ENCODE measurements at places on chromosomes 2 and 18.

DNA sequence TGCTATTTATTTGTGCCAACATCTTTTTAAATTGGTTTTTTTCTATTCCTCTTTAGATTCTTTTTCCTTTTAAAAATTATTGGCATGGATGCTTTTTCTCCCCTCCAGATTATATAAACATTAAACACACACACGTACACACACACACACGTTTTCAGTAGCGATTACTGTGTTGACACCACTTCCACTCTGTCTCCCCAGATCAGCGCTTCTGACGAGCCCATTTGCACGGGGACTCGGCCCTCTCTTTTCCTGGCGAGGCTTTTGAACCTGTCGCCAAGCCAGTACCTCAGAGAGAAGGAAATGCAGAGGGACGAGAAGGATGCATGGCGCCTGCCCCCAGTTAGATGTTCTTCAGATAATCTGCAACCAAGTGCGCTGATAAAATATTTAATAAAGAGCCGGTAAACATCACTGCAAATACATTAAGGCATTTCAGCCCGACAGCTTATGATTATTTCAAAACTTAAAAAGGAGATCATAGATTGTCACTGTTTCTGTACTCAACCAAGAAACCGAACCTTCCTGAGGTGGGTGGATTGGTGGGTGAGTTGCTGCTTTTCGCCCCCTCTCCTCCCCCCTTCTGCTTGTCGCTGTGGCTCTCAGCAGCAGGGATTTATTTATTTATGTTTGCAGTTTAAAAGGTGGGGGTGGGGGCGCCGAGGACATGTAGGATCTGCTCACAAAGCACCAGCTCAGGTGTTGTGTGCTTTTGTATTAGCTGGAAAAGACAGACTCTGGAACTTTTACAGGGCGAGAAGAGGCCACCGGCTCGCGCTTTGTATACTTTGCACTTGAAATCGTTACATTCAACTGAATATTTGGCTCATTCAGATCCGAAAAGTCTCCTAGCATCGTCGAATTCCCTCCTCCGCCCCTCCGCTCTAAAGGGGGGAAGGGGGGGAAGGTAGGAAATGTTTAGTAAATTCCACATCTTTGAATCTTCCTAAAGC lies 787 bp upstream of the TBR1 start:
- no peak for DNase-seq

DNA sequence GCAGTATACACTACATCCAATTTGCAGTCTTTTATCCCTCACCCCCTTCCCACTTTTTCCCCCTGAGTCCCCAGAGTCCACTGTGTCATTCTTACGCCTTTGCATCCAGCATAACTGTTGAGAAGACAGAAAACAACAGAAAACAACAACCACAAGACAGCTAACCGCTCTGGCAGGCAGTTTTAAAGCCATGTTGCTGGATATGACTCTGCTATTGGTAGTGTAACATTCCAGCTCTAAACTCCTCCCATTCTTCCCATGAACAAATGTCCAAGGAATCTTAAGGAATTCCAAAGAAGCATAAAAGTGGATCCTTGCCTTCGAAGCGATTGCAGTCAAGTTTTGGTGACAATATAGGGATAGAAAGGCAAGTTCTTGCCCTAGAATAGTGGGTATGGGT lies 599.1 kb downstream of the NYAP2 start:
- DNase-seq, result no peak

GRCh38 chr18:6015364-6015763 lies 120.0 kb upstream of the TMEM200C start:
- no peak for DNase-seq

DNA sequence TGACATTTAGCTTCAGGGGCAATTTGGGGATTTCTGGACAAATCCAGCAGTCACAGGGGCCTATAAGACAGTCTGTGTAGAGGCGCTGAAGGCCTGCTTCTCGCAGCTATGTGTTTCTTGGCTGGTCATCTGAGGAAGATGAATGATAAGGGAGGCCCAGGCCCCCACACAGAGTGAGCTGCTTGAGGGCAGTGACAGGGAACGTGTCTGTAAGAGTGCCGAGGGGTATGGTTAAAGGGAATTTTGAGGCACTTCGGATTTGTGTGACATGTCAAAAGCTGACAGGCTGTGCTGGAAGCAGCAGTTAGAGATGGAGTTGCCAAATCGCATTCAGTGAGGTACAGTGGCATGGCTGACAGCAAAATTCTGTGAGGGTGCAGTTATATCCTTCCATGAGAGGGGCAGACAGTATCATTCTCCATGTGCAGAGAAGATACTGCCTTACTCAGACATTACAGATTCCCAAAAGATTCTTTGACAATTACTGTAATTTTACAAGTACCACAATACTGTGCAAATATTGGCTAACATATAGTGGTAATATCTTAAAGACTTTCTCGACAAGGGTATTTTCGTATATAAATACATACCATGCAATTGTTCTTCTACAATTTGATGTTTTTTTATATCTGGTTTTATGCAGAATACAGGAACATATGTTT lies 74.0 kb downstream of the CERS6 start:
- no peak for DNase-seq

DNA sequence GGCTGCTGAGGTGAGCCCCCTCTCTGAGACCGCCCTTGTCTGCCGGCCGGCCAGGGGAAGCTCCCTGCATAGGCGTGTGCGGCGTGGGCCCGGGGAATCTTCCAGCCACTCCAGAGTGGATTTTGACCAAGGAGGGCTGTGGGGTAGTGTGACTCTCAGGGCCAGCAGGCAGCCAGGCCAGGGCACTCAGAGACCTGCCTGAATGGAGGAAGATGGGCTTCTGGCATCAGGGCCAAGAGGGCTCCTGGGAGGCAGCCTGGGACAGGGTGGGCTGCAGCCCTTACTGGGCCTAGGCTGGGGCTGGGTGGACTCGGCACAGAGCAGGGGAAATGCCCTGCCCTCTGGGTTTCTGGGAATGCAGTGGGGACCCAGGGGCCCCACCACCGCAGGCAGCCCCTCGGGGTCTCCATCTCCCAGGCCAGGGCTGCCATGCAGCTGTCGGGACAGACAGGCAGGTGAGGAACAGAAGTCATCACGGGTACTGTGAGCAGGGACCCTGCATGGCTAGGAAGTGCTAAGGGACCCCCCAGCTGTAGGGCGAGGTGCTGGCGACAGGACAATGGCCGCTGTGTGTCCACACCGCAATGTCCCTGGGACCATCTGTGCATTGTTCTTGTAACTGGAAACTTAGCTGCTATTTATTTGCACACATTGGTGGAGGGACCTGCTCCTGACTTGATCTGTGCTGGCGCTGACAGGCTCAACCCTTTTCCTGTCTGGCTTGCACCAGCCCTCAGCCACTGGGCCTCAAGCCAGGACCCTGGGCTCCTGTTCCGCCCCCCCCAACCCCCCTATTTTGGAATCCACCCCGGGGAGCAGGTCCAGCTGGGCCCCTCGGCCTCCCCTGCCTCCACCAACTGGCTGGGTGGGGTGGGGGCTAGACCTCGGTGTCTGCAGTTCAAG lies 4.1 kb downstream of the PDCD1 start:
- DNase-seq, result no peak

- DNase-seq, result no peak
These were observed 394.4 kb downstream of the SPAG16 start for GRCh38 chr2:213678437-213679218.

GRCh38 chr2:98730053-98730706 lies 752 bp downstream of the MGAT4A start:
- peak; percentile 4 for DNase-seq

DNA sequence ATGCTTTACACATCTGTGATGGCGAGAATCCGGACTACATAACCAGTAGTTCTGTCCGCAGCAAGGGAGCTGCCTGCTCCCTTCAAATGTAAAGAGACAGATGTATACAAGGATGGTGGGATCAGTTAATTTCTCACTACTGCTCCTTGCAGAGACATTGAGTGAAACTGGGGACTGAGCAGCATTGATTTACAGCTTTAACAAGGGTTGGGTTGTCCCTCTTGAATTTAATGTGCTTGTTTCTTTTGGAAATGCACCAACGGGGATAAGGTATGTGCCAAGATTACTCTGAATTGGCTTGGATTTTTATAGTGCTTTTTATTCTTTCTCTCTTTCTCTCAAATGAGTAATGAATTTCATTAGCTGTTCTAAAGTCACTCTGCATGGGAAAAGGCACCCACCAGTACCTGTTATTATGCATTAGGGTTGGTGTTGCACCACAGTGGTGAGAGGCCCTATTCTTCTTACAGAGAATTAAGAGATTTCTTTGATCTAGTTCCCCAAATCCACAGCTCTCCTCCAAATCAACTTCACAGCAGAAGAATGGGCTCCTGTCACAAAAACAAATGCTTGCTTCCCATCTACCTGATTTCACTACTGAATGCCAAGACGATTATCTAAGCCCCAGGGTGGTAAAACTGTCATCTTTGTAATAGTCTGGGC lies 107.6 kb downstream of the DOCK10 start:
- DNase-seq, result no peak

GRCh38 chr2:112683550-112684414 lies 37.0 kb upstream of the NT5DC4 start:
- no peak for DNase-seq

GRCh38 chr2:219521066-219521880 lies 7.0 kb downstream of the ASIC4 start:
- DNase-seq, result no peak

- DNase-seq, result no peak
These were observed 14.4 kb downstream of the INHBB start for GRCh38 chr2:120360307-120360855.

- DNase-seq, result no peak
These were observed 83.3 kb downstream of the PIEZO2 start for GRCh38 chr18:11066038-11066437.

DNA sequence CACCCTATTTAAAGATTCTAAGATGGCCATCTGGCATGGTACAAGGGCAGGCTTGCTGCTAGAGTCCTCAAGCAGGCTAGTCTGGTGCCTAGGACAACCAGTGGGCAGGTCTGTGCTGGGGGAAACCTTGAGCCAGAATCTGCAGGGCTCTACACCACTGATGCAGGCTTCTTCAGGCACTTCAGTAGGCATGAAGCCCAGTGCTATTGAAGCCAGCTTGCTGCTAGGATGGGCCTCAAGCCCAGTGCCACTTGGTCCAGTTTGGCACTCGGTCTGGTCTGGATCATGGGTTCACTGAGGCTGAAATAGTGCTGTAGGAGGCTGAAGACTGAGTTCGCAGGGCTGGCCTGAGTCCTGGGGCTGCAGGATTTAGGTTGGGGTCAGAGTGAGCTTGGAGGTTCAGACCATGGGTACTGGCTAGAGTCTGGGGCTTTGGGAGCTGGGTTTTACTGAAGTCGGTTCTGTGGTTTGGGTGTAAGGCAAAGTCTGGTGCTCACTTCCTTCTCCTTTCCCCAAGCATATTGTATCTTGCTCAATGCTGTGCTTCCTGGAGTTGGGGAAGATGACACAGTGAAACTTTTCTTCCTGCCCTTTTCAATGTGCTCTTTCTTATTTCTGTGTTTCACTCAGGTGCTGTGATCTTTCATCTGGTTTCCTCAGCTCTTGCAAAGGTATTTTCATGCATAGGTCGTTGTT lies 41.2 kb downstream of the SP100 start:
- no peak for DNase-seq

DNA sequence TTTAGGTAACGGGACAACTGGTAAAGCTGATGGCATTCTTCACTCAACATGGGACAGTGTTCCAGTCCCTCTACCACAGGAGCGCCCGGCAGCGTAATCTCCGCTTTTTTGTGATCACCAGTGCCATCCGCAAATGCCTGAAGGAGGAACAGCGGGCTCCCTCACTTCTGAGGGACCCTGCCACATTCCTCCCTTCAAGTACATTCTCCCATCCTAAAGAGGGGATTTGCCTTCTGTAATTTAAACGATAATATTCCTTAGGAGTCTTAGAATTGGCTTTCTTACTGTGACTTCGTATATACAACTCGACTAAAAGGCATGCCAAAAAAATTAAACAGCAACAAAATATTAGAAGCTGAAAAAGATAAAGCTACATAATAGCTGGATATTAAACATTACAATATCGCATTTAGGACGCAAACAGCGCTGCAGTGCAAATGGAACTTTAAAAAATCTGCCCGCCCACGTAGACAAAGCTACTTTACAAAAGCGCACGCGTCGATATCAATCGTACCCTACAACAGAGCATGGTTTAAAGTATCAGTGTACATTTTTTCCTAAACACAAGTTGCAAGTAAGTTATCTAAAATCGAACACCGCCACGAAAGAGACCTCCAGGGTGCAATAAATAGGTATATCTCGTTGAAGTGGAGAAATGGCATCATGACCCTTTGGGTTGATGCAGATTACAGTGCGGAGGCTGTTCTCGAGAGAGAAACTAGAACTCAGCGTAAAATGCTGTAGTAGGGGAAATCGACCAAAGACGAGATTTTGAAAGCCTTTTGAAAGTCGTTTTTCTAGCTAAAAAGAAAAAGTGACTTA lies 2.3 kb upstream of the VSNL1 start:
- DNase-seq, result no peak

DNA sequence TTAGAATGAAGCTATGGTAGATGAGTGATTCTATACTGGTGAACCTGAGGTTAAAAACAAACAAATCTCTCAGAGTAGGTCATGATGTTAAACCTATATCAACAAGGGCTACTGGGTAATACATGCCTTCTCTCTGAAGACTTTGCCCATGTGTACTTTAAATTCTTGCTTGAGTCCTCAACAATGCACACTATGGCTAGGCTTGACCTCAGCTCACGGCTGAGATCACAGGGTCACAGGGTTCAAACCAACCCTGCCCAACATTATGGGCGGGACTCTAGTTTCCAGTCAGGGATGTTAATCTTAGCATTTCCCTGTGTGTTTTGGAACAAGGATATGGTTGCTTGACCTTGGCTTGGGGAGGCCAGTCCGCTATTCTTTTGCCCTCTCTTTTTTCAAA lies 7.7 kb downstream of the CD28 start:
- DNase-seq, result no peak

- no peak for DNase-seq
These were observed 80.4 kb upstream of the MGAT5 start for GRCh38 chr2:134173338-134174016.

- no peak for DNase-seq
These were observed 62.9 kb downstream of the NYAP2 start for GRCh38 chr2:225462417-225462816.

DNA sequence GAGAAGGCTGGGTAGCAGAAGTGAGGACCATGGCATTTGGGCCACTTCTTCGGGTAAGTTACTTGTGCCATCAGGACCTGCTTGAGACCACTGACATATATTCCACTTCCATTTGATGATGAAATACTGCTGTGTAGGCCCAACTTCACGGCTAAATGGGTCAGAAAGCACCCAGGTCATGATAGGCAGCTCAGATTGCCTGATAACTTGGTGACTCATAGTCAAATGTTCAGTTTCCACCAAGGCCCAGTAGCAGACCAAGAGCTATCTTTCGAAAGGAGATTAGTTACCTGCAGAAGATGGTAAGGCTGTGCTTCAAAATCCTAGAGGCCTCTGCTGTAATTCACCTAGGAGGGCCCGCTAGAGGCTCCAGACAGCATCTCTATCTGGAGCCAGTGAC lies 31.8 kb upstream of the MEX3C start:
- DNase-seq, result no peak

DNA sequence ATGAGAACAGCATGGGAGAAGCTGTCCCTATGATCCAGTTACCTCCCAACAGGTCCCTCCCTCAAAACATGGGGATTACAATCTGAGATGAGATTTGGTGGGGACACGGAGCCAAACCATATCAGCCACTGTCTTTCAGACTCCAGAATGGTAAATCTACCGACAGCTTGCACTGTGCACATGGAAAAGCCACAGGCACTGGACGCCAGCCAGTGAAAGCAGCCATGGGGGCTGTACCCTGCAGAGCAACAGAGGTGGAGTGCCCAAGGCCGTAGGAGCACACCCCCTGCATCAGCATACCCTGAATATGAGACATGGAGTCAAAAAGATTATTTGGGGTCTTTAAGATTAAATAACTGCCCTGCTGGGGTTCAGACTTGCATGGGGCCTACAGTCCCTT lies 218.4 kb downstream of the PDE1A start:
- DNase-seq, result no peak

Data from NCI-H1048 (cell line).